ENCODE measurements at places on chromosomes 4 and X.
A peak's percentile ranks its signal among the peaks of the same experiment; 100 is the strongest.

DNA sequence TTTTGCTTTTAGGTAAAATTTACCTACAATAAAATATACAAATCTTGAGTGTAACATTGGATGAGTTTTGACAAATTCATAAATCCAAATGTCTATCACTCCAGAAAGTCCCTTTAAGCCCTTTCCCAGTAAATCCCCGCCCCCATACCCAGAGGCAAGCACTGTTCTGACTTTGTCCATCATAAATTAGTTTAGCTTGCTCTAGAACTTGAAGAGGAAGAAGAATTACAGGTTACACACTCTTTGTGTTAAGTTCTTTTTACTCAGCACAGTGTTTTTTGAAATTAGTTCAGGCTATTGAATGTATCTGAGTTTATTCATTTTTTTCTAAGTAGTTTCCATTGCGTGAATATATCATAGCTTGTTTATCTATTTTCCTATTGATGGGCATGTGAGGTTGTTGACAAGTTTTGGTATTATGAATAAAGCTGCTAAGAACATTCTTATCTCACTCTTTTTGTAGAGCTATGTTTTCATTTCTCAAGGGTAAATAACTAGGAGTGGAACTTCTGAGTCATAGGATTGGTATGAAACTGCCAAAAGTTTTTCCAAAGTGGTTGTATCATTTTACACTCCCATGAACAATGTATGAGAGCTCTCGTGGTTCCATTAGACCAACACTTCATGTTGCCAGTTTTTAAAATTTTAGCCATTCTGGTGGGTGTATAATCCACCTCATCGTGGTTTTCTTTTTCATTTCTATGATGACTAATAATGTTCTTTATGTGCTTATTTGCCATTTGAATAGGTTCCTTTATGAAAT lies 22.4 kb upstream of the HPSE start:
- DNase-seq, result no peak

DNA sequence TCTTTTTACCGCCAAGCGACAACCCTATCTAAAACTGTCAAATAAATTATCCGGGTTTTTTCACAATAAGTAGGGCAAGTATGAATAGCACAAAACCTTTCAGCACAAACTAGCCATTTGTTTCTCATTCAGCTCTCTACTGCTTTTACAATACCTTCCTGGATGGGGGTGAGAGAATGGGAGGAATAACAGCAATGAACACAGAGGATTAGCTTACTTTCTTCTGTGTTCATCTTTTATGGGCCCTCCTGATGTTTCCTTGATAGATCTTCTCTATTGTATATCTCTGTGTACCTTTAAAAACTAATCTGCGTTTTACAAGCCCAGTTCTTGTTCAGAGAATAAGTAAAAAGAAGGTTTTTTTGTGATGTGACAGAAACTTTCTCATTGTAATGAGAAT lies 55.3 kb upstream of the APELA start:
- DNase-seq, result no peak

- DNase-seq, result no peak
Measured at GRCh38 chr4:52687696-52688095, 28.6 kb upstream of the USP46 start.

DNA sequence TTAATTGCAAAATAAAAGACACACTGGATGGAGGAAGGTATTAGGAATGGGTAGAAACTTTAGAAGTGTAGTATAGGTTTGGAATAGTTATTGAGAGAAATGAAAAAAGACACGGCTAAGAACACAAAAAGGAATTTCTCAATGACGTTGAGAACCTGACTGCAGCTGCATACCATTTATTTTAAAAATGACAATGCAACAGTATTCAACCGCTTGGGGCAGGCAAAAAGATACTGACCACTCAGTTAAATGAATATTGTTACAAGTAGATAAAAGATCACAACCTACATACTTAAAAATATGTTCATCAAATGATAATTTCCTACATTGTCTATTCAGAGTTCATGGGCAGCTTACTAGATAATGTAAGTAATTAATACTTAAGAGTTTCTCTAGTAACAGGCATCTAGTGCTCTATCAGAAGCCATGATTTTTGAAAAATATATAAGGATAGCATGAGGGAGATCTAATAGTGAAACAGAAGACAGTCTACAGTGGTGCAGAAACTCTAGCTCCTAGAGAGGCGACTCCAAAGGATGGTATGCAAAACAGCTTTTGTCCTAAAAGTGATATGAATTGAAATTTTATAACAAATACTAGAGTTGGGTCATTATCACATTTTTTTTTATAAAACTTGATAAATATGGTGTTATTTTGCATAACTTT lies 216.2 kb upstream of the VEGFC start:
- no peak for DNase-seq

GRCh38 chrX:121903961-121904360 lies 856.6 kb downstream of the GLUD2 start:
- no peak for DNase-seq

GRCh38 chr4:147576084-147576483 lies 41.1 kb upstream of the TMEM184C start:
- no peak for DNase-seq

GRCh38 chr4:22045051-22045630 lies 96.6 kb upstream of the KCNIP4 start:
- no peak for DNase-seq

- no peak for DNase-seq
Measured at GRCh38 chr4:823176-823760, 2.7 kb downstream of the CPLX1 start.

DNA sequence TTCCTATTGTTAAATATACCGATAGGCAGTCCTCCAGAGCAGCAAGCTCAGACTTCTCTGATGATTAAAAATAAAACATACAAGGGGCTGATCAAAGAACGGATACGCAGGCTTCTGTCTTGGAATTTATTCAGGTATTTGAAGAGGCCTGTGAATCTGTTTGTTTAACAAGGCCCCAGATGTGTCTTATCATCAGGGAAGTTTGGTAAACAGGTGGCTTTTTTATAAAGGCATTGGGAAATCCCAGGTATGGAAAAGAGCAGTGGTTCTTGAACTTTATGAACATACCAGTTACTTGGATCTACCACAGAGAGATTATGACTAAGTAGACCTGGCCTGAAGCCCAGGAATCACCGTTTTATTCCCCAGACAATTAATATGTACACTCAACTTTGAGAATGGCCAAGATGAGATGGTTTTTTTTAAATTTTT lies 47.9 kb downstream of the SOWAHB start:
- no peak for DNase-seq

GRCh38 chr4:99275885-99276284 lies 14.9 kb downstream of the ADH1A start:
- no peak for DNase-seq

- DNase-seq, result peak; percentile 56
Measured at GRCh38 chrX:19886883-19887531, 393 bp downstream of the SH3KBP1 start.

DNA sequence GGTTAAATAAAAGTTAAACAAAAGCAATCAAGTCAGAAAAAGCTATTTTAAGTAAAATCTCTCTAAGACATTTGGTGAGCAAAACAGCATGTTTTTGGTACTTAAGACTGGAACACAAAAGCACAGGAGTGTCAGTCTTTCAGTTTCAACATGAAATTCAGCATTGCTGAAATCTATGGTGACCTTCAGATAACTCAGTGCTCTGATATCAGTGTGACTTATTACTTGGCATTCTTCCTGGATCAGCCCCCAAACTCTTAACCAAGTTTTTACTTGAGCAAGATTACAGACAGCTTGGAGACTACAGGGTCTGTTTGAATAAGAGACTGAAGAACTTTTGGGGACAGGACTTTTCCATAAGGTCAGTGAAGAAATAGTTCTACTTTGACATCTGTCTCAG lies 437.2 kb downstream of the RAPGEF2 start:
- no peak for DNase-seq

DNA sequence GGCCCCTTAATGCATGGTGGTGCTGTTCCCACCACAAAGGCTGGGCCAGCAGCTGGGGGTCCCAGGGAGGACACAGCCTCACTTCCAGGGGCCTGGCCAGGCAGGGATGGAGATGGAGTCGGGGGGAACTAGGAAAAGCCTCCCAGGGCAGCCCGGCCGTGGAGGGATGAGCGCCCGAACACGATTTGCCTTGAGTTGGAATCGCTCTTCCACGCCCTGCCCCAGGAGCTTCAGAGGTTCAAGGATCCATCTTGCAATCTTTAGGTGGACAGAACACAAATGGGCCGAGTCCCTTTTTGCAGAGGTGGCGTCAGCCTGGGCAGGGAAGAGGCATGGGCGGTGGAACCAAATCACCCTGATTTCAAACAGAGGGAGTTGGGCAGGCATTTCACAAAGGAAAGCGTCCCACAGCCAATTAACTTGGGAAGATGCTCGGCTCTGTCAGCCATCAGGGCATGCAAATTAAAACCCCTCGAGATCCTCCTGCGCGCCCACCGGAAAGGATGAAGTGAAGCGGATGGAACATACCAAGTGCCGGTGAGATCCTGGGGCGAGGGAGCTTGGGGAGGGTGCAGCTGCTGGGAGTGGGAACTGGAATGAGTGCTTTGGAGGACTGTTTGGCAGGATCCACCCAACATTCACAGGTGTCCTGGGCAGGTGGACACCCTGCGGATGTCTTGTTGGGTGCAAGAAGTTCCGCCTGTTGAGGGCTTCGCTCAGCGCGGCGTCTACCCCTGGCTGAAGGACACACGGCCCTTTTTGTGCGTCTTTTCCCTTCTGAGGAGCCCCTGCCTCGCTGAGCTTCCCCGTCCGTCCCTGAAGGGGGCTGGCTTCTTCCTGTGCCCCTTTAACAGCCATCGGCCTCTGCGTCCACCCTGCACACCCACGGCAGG lies 75.7 kb downstream of the HTRA3 start:
- DNase-seq, result no peak

DNA sequence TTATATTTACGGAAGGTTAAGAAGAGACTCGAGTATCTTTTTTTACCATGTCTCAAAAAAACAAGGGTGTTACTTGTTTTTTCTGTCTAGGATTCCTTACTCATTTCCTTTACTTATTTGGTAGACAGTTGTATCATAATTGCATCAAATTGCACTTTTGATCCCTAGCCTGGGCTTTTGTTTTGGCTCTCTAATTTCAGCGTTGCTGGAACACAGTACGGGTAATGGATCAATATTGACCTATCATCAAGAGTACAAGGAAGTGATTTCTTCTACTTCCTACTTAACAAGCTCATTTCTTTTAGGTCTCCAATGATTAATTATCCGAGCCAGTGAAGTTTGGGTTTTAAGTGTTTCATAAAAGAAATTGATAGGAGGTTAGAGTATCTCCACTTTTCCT lies 16.8 kb downstream of the AIMP1 start:
- no peak for DNase-seq

DNA sequence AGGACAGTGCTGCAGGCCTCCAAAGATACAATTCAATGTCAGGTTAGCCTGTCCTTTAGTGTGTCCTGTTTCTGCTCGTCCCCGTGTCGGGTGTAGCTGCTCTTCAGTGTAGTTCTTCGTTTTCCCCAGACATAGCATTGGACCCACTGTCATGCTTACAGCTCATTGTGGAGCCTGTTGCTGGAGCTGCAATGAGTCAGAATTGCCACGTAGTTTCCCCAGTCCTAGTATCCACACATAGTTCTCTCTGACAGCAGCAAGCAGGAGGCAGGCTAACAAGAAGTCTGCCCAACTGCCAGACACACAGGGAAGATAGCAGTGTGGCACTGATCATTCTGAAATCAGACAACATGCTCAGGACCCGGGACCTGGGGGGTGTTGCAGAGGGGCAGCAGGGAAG lies 49.2 kb downstream of the MOSPD2 start:
- no peak for DNase-seq

DNA sequence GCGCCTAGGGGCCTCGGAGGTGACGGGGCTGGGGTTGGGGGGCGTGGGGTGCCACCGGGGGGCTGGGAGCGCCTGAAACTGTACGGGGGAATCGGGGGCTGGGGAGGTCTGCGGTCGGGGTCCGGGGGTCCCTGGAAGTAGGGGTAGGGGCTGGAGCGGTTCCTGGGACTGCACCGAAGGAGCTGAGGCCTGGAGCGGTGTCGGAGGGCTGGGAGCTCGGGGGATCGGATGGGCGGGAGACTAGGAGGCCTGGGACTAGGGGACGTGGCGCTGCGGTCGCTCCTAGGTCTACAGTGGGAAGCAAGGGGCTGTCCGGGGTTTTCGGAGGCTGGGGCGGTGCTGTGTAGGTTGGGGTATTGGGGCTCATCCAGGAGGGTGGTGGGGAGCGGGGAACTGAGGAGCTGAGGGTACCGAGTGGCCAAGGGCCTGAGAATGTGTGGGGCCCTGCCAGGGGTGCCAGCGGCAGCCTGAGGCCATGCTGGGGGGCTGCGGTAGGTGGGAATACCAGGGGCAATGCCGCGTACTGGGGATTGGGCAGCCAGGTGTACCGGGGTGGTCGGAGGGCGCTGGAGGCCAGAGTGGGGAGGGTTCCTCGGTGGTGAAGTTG lies 562 bp downstream of the AKAP17A start:
- DNase-seq, result peak; percentile 44

DNA sequence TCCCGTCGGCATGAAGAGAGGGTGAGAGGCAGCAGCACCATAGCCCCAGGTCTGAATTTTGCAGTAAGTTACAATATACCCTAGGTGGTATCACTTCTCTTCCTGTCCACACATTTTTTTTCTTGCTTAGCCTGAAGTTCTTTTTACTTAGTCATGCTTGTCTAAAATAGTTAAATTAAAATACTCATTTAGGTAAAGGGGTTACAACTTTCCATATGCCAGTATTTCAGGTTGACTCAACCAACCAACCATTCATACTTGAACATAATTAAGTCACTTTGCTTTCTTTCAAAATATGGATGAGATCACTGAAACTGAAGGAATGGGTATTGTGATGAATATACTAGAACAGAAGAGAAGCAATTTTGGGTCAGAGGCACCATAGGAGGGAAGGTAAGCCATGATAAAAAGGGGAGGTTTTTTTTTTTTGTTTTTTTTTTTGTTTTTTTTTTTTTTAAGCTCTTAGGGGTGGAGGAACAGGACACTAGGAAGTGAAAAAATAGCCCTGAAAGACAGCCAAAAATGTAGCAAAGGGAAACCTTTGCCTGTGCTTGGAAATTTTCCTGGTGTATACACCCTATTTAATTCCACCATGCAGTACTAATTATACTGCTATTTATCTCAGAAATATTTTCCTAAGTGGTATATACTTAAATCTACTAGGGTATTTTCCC lies 41.8 kb downstream of the RPS6KA3 start:
- DNase-seq, result no peak

GRCh38 chr4:176838601-176839433 lies 46.1 kb upstream of the VEGFC start:
- DNase-seq, result no peak

DNA sequence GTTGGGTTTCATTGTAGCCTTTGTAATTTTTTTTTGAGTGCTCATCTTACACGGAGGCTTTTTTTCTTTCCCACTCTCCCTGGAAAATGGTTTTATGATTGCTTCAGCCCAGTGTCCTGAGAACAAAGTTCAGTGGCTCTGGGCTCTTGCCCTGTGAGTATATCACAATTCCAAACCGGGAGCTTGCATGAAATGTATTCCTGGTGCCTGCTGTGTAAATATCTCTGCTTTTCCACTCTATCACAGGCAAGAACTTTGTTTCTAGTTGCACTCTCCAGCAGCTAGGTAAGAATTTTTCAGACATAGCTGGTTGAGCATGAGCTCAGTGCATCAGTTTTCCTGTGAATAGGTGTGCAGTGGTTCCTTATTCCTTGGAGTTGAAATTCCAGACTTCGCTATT lies 60.8 kb downstream of the SUPT20HL2 start:
- no peak for DNase-seq
